Sigmoid colon (tissue), 7 donors: ENCODE measurements at places on chromosomes 1 and 21.

DNA sequence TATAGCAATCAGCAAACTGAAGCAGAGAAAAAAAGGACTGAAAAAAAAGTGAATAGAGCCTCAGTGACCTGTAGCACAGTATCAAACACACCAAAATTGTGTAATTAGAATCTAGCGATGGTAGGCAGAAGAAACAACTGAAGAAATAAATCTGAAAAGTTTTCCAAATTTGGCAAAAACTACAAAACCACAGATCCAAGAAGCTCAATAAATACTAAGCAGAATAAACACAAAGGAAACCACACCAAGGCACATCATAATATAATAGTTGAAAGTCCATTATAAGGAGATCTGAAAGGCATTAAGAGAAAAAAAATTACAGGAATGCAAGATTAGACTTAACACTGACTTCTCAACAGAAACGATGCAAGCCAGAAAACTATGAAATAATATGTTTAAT lies 7.1 kb upstream of the IL12RB2 start:
- no peak for DNase-seq

GRCh38 chr1:191174298-191174697 lies 696.6 kb upstream of the BRINP3 start:
- no peak for DNase-seq

GRCh38 chr21:44557491-44558328 lies 885 bp downstream of the KRTAP10-3 start:
- DNase-seq, result peak; percentile 52

GRCh38 chr1:7341145-7341905 lies 429.8 kb upstream of the VAMP3 start:
- DNase-seq, result no peak

DNA sequence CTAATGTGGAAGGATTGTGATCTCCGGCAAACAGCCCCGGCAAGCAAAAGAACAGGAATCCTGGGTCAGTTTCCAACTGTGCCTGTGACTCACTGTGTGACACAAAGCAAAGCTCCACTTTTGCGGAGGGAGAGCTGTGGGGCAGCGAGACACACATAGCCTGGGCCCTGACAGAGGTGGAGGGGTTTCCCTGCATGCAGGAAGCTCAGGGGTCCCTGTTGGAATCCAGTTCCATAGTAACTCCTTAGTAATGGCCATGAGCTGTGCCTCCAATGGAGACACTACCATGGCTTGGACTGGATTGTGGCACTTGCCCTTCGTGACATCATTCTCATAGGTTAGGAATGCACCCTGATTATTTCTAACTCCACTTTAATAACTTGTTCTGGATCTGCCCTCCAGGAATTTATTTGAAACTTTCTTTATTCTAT lies 47.0 kb upstream of the ATF3 start:
- no peak for DNase-seq

DNA sequence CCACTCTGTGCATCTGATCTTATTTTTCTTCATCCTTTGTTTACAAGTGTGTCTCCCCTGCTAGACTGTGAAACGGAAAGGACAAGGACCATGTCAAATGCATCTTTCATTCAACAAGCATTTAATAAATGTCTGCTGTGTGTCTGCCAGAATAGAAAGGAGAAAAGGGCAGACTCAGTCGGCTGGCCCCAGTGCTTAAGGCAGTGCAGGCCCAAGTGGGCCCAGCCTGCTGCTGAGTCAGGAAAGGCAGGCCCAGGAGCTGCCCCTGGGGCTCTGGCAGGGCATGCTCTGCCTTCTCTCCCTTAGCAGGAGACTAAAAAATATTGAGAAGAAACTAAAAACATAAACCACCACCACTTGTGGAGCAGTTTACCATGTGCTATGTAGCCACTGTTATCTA lies 38.1 kb downstream of the PLEKHA6 start:
- DNase-seq, result no peak

GRCh38 chr1:183670169-183670568 lies 17.1 kb upstream of the APOBEC4 start:
- no peak for DNase-seq
